Brain (organoid and tissue), 16 donors: ENCODE measurements at places on chromosomes 7 and 10.

DNA sequence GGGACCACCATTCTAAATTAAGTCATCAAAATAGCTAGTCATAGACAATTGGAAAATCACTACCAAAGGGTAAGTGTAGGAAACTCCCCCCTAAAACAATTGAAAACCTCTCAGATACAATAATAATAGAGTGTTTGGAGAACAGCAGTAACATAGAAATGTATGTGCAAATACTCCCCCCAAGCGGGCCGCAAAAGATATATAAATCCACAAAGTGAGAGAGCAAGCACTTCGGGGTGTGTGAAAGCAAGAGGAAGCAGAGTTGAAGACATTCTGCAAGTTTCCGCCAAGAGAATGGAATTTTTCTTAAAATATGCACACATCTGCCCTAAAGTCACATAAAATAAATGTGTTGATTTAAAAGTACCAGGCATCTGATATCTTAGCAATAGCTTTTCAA lies 33.3 kb downstream of the CHCHD3 start:
- no peak for DNase-seq

DNA sequence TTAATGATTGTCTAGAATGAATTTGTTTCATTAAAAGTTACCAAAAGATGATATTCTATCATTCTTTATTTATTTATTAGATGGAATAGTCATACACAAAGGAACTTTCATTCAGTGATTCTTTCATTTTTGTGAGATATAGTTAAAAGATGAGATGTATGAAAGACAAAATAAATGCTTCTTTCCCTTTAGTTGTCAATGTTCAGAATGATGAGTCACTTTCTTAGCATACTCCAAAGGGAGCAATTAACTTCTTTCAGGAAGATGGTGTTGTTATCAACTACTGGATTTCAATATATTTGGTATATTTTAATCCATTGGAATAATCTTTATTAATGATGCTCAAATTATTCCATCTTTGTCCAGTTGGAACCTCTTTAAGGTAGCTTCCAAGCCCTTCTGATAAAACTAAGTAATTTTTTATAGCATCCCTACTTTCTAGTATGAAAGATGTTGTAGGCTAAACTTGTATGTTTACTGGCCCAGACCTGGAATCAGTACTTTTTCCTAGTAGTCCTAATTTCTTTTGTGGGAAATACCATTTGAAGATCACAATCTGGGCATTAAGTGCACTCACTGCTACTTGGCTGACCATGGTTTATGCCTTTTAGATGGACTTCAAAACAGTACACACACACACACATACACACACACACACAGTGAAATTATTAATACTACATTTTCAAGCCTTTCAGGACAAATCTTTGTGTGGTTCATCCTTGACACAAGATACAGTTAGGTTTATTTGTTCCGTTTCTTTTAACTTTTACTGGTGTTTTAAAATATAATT lies 2.5 kb downstream of the GIMAP7 start:
- DNase-seq, result no peak

GRCh38 chr7:2661602-2662272 lies 26.3 kb upstream of the AMZ1 start:
- no peak for DNase-seq

DNA sequence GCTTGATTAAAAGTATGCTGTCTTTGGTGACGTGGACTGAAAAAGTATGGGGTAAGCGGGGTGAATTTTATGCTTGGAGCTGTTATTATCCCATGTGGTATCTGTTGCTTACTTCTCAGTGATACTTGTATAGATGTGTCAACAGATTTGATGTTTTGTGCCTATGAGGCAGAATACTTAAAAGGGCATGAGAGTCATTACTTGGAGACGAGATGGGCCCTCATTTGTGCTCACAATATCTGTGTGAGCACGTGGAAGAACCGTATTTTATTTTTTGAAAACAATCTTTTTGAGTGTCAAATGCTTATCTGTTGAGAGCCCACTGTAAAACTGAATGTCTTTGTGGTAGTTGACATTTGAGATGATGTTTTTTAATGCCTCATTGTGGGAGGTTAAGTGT lies 281.9 kb downstream of the EXOC4 start:
- no peak for DNase-seq

- peak; percentile 62 for DNase-seq
Observed at GRCh38 chr10:63605197-63605967, 84.2 kb downstream of the REEP3 start.

- no peak for DNase-seq
Observed at GRCh38 chr10:26627324-26627723, 70.2 kb upstream of the PDSS1 start.

GRCh38 chr7:2710286-2710655 lies 22.3 kb downstream of the AMZ1 start:
- DNase-seq, result no peak

DNA sequence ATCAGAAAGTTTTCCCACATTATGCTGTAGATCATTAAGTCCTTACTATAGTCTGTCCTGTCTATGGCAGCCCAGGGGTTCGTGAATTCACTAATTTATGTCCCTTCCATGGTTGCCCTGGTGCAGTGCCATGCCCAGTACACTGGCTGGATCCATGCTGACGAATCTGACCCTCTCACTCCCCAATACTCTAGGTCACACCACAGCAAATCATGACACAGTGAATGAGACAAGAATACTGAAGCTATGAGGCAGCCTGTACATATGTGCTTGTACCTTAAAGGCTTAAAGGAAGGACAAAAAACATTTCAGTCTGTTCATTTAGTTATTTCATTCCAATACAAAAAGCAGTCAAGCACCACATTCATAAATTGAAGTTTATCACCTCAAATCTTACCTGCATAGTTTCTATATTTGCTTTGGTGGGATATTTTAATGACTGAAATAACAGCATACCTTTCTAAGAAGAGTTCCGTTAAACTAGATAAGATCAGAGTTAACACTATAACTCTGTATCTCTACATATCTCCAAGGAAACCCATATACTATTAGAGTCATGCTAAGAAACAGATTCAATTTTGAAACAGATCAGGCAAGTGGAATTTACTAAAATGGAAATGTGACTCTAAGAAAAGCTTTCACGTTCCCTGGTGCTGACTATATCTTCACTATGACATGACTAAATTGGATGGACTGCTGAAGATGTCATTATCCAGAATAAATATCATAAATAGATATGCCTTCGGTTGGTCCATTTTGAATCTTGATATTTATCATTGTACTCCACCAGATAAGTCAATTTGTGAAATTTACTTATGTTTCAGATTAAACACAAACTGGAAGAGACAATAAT lies 36.7 kb downstream of the OSBPL3 start:
- DNase-seq, result no peak
